ENCODE measurements at places on chromosomes 12 and 14.

DNA sequence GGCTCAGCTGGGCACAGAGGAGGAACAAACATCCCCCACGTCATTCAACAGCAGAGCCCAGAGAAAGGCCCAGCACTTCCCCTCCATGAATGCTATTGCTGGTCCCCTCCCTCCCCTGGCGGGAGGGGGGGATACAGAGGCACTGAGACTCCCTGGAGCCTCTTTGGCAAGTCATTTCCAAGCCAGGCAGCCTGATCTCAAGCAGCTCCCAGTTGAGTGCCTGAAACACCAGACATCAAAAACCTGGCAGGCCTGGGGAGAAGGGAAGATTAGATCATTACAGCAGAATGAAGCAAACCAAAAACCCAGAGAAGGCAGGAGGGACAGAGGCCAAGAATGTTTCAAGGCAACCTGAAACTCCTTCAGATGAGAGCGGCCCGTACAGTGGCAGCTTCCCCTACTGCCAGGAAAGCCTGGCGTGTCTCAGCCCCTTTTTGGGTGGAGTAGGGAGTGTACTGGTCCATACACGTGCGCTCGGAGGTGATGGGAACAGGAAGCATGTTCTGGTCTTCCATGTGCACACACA lies 92.1 kb downstream of the LRRC74A start:
- no peak for DNase-seq

GRCh38 chr14:90091393-90091792 lies 29.6 kb downstream of the KCNK13 start:
- no peak for DNase-seq

GRCh38 chr14:100714258-100714892 lies 12.3 kb upstream of the DLK1 start:
- no peak for DNase-seq

GRCh38 chr12:106941481-106942156 lies 14.1 kb upstream of the TMEM263 start:
- no peak for DNase-seq

DNA sequence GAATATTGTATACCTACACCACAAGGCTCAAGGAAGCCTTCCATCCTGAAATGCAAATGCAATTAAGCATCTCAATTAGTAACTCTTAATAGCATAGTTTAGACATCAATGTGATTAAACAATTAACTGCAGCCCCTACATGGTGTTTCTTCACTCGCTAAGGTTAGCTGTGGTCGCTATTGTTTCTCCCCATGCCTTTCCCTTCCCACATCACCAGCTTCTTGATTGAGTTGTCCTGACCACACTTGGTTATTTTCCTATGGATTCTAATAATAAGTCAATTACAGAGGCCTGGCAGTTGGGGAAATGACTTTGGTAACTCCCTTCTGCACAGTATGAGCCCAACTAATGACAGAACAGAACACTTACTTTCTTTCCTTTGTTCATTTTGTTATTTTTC lies 265.0 kb downstream of the ADAMTS20 start:
- DNase-seq: no peak

All from SK-N-MC (cell line).